EH (cell line): ENCODE measurements at places on chromosomes 11 and 22.

- DNase-seq: peak; percentile 62
Measured at GRCh38 chr11:47552056-47552565, 821 bp downstream of the CELF1 start.

DNA sequence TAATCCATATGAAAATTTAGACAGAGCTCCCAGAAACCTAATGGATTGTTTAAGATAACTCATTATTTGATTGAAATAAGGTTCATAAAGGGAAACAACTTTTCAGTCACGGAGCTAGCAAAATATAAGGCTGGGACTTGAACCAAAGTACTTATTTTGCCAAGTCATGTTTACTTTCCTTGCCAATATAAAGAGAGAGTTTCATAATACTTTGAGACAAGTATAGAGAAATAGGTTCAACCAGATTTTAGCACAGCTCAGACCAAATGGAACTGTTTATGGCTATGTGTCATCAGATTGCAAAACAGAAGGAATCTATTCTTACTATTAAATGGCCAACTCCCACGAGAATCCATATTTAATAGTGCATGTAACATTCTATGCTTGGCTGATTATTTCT, 1517.5 kb upstream of the TENM4 start:
- no peak for DNase-seq

GRCh38 chr22:20093418-20094196, 13.6 kb downstream of the DGCR8 start:
- no peak for DNase-seq

DNA sequence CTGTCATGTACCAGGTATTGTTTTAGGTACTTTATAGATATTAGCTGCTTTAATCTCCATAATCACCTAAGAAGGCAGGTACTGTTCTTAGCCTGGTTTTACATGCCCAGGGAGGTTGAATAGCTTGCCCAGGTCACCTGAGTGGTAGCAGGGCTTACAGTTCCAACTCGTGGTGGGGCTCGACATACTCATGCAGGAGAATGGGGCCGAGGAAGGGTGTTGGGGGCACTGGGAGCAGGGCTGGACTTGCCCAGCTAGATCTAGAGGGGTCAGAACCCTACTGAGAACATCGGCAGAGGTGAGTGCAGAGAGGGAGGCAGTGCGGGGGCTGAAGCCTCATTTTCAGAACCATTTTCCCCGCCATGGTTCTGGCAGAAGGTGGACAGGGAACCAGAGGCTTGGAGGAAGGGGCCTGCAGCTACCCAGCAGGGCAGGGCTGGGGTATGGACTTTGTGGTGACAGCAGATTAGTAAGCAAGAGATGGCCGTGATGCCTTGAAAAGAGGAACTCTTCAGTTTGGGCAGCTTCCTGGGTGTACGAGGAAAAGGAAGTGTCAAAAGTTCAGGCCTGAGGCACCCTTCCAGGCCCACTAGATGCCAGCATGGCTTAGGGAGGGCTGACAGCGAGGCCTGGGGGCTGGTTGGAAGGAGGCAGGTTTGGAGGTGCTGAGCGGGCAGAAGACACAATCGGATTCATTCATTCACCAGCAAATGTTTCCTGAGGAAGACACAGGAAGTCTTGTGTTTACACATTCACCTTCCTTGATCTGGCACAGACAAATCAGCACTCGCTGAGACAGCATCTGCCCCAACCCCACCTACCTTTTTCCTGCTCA, 54.7 kb upstream of the LYVE1 start:
- no peak for DNase-seq

DNA sequence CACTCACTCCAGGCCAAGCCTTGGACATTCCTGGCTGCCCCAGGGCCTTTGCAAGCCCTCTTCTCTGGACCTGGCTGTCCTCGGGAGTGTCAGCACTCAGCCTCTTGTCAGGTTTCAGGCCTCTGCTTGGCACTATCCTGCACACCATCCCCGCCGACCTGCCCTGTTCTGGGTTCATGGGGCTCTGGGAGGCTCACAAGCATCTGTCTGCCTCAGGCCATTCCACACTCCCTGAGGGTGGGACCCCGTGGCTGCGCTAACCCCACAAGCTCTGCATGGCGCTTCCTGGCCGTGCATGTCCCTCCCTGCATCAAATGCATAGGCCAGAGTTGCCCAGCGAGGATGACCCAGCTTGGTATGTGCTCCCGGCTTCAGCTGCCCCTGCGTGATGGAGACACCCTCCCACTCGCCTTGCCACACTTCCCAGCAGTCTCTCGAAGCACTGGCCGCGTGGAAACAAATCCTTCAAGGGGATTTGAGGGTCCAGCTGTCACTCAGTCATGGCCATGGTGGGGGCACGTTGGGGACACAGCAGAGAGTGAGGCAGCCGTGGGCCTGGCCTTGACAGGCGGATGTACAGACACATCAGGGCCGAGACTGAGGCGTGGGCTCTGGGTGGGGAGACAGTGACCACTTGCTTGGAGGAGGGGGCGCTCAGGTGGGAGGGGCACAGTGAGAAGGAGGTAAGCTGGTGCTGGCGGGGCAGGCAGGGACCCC, 87.3 kb downstream of the KCNQ1 start:
- DNase-seq: no peak

DNA sequence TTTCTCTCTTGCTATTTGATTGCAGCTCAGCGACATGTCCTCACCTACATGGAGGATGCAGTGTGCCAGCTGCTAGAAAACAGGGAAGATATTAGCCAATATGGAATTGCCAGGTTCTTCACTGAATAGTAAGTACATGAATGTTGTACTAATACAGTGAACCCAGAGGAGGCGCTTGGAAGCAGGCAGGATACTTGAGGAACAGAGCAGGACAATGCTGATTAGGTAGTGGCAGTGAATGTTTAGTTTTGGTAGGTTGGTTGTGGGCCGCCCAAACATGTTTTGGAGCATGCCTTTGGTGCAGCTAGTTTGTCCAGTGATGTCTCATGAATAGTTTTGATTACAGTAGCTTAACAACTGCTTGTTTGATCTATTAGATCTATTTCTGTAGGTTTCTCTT, 50.6 kb downstream of the CSTPP1 start:
- no peak for DNase-seq

DNA sequence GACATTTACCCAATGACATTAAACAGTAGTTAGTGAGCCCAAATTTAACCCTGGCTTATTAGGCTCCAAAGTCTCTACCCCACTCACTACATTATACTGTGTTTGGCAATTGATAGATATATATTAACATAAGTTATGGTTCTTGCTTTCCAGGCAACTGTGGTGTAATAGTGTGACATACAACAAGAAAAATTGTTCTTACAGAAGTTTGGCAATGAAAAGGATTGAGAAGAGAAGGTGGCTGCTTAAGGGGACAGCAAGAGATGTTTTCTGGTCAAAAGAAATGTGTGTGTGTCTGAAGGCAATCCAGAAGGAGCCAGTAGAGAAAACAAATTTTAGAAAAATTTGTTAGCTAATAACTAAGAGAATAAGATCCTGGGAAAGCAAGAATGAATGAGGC, 132.4 kb downstream of the SWAP70 start:
- no peak for DNase-seq

DNA sequence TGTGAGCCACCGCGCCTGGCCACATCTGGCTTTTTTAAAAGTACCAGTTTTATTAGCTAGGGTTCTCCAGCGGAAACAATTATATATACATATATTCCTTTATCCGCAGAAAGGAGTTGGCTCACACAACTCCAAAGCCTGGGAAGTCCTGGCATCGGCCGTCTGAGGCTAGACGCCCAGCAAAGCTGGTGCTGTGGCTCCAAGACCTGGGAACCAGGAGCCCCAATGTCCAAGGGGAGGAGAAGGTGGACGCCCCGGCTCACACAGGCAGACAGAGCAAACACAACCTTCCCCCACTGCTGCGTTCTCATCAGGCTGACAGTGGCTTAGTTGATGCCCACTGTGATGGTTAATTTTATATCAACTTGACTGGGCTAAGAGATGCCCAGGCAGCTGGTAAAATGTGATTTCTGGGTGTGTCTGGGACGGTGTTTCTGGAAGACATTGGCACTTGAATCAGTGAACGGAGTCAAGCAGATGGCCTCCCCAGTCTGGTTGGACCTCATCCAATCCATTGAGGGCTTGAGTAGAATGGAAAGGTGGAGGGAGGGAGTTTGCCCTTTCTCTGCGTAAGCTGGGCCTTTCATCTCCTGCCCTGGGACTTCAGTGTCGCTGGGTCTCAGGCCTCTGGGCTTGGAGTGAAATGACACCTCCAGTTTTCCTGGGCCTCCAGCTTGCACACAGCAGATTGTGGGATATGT, 904.4 kb downstream of the BRD1 start:
- DNase-seq: no peak

DNA sequence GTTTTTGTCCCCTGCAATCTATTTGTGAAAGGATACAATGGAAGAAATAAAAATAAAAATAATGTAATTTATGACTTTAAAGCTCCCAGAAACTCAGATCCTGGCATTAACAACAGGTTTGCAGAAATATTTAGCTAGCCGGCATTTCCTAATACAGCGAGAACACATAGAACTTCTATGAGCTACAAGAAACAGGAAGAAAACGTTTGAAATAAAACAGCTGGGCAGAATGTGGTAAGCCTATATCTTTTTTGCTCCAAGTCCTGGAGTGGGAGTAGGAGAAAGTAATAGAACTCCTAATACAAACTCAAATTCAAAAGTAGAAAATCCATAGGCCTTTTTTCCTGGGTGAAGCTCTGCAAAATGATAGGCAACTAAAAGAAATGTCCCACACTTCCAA, 29.6 kb upstream of the FIBIN start:
- no peak for DNase-seq

DNA sequence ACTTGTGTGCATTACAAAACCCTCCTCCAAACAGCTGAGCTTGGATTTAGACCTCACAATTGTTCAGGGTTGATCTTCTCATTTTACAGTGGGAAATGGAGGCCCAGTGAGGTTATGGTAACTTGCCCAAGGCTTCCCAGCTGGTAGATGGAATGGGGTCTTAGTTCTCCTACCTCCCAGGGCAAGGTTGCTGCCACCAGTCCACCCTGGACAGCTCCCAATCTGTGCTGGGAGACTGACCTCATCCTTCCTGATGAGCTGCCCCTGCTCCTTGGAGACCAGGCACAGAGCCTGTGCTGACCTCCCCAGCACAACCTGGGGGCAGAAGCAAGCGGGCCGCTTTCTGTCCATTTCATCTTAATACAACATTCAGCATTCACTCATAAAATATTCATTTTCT, 190.7 kb downstream of the ST3GAL4 start:
- DNase-seq: peak; percentile 46

GRCh38 chr22:28015676-28016601, 96.9 kb upstream of the PITPNB start:
- no peak for DNase-seq

- peak; percentile 87 for DNase-seq
Measured at GRCh38 chr11:78168539-78169477, 19.6 kb downstream of the KCTD21 start.

GRCh38 chr11:78080818-78081495, 1.3 kb upstream of the NDUFC2 start:
- DNase-seq: peak; percentile 87

- no peak for DNase-seq
Measured at GRCh38 chr11:7500251-7500650, 13.5 kb upstream of the PPFIBP2 start.

DNA sequence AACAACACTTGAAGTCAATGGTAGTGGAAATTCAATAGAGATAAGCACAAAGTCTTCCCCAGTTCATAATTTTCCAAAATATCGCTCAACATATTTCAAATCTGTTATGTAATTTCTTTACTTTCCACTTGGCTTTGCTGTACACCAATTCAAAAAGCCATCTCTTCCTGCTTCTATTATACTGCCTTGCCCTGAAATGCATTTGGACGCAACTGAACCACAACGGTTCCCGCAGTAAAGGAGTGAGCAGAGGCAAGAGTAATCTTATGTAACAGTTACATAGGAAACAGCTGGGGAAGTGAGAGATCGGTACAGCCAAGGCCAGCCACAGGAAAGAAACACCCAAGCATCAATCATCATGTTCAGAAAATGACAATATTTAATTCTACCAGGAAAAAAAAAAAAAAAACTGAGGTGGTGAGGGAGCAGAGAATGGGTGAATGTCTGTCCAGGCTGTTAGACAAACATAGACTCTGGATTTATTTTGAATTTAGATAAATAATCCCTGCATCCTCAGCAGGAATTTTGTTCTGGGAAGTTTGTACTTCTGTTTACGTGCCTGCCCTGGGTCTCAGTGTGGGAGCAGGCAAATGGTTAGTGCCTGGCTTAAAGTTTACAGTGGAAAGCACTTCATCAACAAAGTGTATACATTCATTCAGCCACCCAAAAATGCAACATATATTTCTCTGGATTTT, 392.2 kb downstream of the ETS1 start:
- DNase-seq: no peak

GRCh38 chr11:13701506-13701905, 33.0 kb downstream of the FAR1 start:
- no peak for DNase-seq

- no peak for DNase-seq
Measured at GRCh38 chr11:123382555-123383074, 47.5 kb upstream of the GRAMD1B start.

- no peak for DNase-seq
Measured at GRCh38 chr22:23176645-23177027, 3.7 kb upstream of the BCR start.

- DNase-seq: no peak
Measured at GRCh38 chr11:68303083-68303482, 9.3 kb upstream of the LRP5 start.

DNA sequence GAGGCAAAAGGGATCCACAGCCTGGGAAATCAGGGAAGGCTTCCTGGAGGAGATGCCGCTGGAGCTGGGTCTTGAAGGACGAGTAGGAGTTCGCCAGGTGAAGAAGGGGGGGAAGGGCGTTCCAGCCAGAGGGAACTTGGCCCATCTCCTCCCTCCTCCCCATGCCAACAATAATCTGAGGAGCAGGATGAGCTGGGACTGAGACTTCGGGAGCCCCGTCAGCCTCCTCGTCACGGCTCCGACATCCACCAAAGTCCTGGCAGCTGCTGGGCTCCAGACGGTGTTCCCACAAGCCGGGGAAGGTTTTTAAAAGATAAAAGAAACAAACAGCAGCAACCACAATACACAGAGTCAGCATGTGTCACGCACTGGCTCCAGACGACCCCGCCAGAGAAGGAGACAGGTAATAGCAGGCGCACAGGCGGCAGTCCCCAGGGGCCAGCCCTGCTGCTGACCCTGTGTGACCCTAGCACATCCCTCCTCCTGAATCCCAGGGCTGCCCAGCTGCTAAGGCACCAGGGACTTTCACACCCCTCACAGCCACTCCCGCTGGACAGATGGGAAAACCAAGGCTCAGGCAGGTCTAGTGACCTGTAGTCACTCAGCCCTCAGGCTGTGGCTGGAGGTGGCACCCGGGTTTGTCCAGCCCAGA, 37.3 kb downstream of the NUP50 start:
- peak; percentile 71 for DNase-seq
